ENCODE measurements at places on chromosomes 11 and 22.

GRCh38 chr11:104968856-104969776 is 742 bp upstream of the CASP4 start:
- DNase-seq: no peak

DNA sequence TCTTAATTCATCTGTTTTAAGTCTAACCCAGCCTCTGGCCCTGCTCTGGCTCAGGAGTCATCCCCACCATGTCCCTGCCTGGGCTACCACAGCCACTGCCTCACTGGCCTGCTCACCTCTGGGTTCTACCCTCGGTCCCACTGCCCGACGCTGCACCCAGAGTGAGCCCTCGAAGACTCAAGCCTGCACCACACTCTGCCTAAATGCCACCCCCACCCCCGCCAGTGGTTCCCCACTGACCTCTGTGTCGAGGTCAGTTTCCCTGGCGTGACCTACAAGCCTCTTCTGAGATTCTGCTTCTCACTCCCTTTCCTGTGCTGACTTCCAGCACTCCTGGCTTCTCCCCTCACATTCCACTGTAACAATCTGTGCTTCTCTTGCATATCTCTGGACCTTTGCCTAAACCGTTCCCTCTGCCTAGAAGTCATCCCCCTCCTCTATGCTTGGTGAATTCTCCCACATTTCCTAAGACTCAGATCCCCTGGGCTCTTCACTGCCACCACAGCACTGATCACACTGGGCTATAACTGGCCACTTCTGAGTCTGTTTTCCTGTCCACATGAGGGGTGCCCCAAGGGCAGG is 12.5 kb upstream of the PDE2A start:
- no peak for DNase-seq

DNA sequence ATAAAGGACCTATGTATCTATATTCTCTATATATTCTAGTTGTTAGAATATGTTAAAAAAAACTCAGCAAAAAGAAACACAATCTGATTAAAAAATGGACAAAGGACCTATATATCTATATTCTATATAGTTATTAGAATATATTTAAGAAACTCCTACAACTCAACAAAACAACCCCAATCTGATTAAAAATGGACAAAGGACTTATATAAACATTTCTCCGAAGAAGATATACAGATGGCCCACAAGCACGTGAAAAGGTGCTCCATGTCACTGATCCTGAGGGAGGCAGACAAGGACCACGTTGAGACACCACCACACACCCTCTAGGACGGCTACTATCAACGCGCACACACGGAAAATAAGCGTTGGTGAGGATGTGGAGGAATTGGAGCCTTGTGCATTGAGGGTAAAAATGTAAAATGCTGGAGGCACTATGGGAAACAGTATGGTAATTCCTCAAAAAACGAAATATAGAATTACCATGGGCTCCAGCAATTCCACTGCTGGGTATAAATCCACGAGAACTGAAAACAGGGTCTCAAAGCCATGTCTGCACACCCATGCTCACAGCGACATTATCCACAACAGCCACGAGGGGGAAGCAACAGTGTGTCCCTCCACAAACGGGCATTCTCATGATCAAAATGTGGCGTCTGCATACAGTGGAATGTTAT is 22.7 kb downstream of the YPEL1 start:
- peak; percentile 15 for DNase-seq

- DNase-seq: no peak
These were observed 103.0 kb upstream of the OPCML start for GRCh38 chr11:133635244-133635739.

- DNase-seq: peak; percentile 66
These were observed 154.9 kb upstream of the MPPED2 start for GRCh38 chr11:30741039-30741550.

DNA sequence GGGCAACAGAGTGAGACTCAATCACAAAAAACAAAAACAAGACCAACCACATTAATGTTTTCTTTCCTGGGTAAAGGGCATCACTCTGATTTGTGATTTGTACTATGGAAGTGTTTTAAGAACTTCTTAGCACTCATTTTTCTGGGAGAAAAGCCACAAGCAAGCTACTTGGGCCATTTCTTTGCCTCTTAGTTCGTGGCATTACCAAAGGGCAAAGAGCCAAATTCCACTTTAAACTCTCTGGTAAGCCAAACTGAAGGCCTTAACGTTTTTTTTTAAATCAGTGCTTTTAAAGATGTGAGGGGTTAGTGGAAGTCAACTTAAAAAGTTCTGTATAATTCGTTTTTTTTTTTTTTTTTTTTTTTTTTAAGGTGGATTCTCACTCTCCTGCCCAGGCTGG is 36.9 kb downstream of the CAT start:
- no peak for DNase-seq

DNA sequence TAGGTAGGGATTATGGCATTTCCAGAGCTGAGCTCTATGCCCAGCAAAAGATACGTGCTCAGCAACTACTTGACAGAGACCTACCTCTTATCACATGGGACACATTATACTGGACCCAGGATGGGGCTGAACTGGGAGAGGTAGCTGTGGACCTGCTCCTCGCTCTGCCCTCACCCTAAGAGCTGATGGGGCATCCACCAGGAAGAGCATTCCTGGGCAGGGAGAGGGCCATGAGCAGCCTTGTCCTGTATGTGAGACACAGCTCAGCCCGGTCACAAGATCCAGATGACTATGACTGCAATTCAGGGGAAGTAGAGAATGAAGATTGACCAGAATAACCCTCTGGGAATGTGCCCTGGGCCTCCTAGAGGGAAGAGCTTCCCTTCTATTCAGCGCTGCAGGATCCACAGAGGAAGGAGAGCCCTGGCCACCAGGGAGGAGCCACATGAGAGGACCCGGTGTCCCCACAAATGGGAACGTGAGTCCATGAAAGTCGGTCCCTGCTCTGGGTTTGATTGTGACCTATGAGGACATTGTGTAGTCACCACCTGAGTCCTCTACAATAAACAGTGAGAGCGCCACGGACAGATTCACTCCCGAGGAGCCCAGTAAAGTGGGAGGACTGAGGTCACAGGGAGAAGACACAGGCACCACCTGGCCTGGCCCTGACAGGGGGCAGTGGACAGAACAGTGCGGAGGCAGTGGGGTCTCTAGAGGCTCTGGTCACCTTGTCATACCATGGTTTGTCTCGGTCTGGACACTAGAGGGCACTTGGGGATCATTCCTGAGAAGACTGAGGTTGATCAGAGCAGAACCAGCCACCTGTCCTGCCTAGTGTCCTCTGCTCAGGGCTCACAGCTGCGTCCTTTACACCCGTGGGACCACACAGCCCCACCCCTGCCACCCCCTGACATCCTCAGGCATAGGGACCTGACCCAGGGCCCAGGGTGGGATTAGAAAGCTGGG is 99.5 kb downstream of the ZNF280B start:
- no peak for DNase-seq

GRCh38 chr11:114276077-114276476 is 20.1 kb upstream of the NNMT start:
- DNase-seq: no peak

DNA sequence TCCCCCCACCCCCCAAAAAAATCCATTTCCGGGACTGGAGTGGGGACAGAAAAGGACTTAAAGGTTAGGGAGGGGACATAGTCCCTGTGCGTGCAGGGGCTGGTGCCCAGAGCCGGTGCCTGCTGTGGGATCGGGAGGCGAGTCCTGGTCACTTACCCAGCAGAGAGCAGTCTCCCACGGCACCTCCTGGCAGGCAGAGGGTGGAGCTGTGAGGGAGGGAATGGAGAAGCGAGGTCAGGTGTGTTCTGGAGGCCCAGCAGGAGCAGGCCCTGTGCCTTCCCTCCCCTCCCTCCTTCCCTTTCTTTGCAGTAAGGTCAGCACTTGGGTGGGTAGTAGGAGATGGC is 28.4 kb downstream of the SHANK3 start:
- DNase-seq: no peak

- DNase-seq: no peak
These were observed 11.1 kb downstream of the GRK2 start for GRCh38 chr11:67277231-67277961.

DNA sequence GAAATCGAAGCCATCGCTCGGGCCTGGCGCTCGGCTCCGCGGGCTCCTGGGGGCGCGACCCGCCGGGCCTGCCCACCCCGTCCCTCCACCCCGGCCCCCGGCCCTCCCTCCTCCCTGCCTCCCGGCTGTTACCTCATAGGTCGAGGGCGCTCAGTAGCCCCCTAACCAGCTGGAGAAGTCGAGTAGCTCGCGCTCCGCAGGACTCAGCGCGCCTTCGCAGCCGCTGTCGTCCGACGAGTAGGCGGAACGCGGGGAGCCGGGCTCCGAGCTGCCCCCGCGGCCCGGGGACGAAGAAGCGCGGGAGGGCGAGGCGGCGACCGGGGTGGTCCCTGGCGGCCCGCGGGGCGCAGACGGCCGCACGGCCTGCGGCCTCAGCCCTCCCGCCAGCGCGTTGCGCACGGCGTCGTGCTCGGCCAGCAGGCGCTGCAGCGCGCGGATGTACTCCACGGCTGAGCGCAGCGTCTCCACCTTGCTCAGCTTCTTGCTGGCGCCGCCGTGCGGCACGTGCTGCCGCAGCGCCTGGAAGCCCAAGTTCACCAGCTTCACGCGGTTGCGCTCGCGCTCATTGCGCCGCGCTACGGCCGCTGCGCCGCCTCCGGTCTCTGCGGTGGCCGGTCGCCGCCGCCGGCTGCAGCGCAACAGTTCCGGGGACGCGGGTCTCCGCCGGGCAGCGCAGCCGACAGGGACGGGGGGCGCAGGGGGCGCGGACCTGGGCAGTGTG is 627 bp downstream of the ASCL2 start:
- DNase-seq: no peak

GRCh38 chr11:74008373-74009229 is at the start of gene UCP3:
Gene UCP3, minus strand, starts transcription at chr11:74009085. Its CDS starts 2,043 bp downstream, at chr11:74007042.
- DNase-seq: no peak

- no peak for DNase-seq
These were observed 37.0 kb downstream of the KREMEN1 start for GRCh38 chr22:29109822-29110221.

DNA sequence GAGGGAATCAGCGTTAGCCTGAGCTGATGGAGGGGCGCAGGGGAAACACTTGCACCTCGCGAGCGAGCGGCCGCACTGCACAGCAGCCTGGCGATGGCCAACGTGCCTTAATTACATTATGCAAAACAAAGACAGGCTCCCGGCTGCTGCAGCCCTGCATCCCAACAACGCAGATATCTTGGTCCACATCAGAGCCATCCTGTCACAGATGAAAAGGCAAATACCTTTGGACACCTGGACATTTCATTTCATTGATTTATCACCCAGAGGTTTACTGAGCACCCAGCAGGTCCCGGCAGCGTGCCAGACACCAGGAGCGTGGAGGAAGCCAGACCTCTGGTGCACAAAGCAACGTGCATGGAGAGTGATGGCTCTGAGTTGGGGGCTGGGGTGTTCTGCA is 843.0 kb downstream of the TBC1D22A start:
- no peak for DNase-seq

DNA sequence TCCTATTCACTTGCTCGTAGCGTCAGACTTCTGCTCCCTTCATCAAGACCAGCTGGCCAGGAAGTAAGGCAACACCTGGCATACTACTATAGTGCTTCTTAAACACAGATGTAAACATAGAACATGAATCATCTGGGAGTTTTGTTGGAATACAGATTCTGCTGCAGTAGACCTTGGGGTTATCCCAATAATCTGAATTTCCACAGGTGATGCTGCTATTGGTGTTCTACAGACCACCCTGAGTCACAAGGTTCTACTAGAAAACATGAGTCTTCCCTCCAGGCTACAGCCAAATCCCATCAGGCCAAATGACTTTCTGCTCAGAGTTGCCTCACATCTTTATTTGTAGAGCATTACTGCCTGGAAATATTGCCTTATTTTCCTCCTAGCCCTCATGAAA is 175.2 kb downstream of the NELL1 start:
- DNase-seq: no peak

Data from BJ (cell line).